ENCODE measurements at places on chromosomes 7 and 10.

- no peak for DNase-seq
These were observed 405.7 kb downstream of the INHBA start for GRCh38 chr7:41297166-41297565.

GRCh38 chr10:5666008-5666840, at the start of gene ASB13:
ASB13 (minus strand) TSS chr10:5666595; CDS start chr10:5666551, 44 bp downstream.
- DNase-seq = no peak

GRCh38 chr10:124123156-124123555, 29.8 kb upstream of the CHST15 start:
- DNase-seq = no peak

GRCh38 chr7:39721345-39721744, 98.0 kb downstream of the RALA start:
- DNase-seq = no peak

GRCh38 chr10:91434041-91434440, 23.9 kb downstream of the HECTD2 start:
- no peak for DNase-seq

DNA sequence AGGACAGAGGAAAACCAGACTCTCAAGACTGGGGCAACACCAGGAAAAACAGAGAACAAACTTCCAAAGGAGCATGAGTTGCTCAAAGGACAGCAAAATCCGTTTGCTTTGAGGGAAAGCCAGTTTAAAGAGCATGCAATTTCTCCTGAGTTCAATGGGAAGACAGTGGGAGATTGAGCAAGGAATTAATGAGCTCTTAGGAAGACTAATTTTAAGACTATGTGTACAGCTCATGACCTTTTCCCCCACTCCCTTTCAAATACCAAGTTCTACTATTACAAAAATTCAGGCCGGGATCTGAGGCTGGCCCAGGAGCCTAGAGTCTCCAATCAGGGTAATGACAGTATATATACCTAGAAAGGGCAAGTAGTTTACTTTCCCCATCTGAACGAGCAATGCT, 79.2 kb downstream of the EPDR1 start:
- DNase-seq = no peak

- DNase-seq = no peak
These were observed 91.0 kb downstream of the CDH23 start for GRCh38 chr10:71487726-71488125.

- DNase-seq = no peak
These were observed 286.5 kb upstream of the LRRTM3 start for GRCh38 chr10:66639371-66639770.

DNA sequence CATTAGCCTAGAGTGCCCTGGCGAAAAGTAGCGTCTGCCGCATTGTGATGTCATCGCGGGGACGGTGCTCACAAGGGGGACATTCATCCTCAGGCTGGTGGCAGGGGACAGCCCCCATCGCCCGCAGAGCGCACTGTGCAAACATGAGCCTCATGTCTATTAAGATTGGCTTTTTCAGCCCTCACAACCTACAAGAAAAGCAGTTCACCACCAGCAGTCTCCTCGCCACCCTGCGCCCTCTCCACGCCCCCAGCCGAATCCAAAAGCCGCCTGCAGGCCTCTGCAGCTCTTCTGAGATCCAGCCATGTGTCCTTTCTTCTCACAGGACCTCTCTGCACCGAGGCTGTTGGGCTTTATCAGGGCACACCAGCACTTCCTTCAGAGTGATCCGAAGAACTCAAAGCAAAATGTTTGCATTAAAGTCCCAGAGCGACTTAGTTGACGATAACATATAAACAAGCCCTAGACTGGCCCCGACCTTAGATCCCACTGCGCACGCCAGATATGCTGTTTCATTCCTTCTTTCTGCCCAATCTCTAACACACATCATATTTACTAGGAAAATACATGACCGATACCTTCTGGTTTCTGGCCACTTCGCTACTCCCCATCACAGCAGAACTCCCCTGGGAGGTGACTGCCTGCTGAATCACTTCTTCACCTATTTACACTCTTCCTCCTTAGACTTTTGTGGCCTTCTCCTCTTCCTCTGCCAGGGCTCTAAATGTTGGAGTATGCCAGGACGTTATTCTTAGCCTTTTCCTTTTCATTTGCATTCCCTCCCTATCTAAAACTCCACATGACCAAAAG, 206.0 kb upstream of the SH2B2 start:
- DNase-seq = no peak

- no peak for DNase-seq
These were observed 228.6 kb upstream of the TMEM72 start for GRCh38 chr10:44682507-44682906.

DNA sequence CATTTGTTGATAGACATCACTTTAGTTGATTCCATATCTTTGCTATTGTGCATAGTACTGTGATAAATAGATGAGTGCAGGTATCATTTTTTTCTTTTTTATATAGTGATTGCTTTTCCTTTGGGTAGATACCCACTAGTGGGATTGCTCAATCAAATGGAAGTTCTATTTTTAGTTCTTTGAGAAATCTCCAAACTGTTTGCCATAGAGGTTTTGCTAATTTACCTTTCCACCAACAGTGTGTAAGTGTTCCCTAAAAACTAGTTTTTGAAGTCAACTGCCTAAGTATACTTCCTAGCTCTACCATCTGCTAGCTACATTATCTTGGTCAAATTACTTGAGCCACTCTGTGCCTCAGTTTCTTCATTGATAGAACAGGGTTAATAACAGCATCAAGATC, 31.5 kb upstream of the RSBN1L start:
- no peak for DNase-seq

GRCh38 chr7:114740095-114740494, 181.8 kb upstream of the MDFIC start:
- no peak for DNase-seq

- no peak for DNase-seq
These were observed 4.8 kb downstream of the SH3PXD2A start for GRCh38 chr10:103850572-103850895.

DNA sequence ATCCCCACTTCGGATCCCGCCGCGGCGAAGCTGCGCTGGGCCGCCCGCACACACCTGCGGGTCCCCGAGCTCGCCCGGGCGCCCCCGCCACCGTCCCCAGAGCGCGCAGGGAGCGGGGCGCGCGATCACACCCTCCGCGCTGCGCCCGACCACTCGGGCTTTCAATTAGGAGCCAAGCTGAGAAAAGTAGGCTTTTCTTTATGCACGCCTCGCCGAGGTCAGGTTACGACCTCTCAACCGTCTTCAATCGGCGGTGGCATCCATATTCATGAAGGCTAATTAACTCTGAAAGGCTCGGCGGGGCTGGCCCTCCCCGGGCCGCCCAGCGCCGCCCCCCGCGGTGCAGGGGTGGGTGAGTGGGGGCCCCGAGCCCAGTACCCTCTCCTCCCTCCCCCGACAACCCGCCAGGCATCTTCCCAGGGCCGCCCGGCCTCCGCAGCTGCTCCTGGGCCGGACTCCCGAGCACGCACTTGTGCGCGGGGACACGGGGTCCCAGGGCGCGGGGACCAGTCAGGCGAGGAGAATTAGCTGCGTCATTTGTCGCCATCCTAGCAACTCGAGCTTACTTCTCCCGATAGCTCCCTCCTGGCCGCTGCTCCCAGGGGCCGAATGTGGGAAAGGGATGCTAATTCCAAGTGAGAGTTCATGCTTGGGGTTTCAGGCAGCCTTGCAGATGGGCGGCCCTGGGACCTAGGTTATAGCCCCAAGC, 155.5 kb upstream of the LYZL2 start:
- no peak for DNase-seq

GRCh38 chr10:45444976-45445898, 71.2 kb downstream of the ALOX5 start:
- DNase-seq = no peak

- DNase-seq = no peak
These were observed 60.8 kb downstream of the OGDH start for GRCh38 chr7:44667190-44667589.

DNA sequence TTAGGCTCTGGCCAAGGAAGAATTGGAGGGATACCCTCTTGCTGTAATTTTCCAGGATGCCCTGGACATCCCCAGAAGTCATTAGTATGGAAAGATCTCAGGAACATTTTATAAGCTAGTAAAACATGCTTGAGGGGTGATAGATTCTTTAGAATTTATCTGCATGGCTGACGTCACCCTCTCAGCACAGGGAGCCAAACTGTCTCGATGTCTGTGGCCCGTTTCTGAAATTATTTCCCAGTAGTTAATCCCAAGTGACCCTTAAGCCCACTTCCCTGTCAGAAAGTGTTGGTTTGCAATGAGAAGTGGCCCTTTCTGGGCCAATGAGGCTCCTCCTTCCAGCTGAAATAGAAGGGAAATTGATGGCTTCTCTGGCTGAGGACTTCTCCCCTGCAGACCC, 184.5 kb upstream of the BMPER start:
- DNase-seq = no peak

DNA sequence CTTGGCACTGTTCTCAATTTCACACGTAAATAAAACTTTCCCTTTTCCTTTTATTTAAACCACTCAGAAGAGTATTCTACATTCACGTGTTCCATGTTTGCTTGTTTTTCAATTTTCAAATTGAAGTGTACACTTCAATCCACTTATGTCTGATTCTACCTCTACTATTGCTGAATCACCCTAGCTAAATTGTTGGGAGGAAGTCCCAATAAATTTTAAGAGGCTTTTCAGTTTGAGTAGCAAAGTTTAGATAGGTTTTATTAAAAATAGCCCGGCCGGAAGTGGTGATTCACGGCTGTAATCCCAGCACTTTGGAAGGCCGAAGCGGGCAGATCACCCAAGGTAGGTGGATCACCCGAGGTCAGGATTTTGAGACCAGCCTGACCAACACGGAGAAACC, 1414.7 kb upstream of the CELF2 start:
- no peak for DNase-seq

DNA sequence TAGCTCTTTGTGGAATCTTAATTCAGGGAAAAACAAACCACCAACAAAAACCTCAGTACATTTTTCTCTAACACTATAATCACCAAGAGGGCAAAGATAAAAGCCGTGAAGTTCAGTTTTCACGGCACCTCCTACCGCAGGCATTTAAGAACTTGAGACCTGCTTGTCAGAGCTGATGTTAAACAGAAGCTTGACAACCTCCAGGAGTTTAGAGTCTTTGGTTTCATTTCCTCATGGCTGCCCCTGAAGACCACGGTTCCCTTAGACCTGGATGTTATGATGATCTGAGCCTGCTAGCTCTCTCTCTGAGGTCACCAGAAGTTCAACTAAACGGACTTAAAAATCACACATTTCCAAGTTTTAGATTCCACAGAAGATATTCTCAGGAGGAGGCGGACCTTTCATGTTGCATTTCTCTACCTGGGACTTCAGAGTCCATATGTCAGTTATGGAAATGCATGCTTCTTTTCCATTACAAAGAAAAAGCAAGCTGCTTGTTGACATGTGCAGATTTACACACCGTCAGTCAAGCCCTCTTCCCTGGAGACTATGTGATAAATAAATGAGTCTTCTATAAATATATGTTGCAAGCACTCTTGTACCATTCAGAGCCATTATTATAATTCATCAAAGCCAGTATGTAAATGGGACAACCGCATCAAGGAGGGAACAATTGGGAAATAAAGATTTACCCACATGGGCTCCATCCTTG, 258.0 kb downstream of the GFRA1 start:
- DNase-seq = no peak

- DNase-seq = no peak
These were observed 15.8 kb upstream of the ACTA2 start for GRCh38 chr10:88968391-88968790.

DNA sequence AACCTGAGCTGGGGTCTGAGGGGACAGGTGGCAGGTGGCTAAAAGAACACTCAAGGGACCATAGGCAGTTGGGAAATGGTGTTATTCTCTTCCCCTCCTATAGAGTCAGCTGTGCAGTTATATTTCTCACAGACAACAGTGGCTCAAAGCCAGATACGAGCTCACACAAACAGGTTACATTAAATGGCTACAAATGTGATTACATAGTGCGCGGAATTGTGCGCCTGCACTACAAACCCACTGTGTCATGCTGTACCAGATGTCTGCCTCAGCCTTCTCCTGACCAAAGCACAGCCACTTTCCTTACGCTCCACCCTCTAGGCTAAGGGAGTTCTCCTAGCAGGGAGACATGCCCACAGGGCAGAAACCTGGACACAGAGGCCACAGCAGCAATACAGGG, 387.2 kb downstream of the CNTNAP2 start:
- DNase-seq = no peak

GRCh38 chr7:106767498-106768323, 97.4 kb upstream of the PIK3CG start:
- DNase-seq = no peak

- no peak for DNase-seq
These were observed 14.9 kb downstream of the SMURF1 start for GRCh38 chr7:99129001-99129400.

- DNase-seq = no peak
These were observed 60.7 kb downstream of the CHCHD3 start for GRCh38 chr7:133021196-133021595.

- DNase-seq = no peak
These were observed 9.9 kb downstream of the LBX1 start for GRCh38 chr10:101219139-101219945.

- DNase-seq = no peak
These were observed 329.3 kb downstream of the CACNA2D1 start for GRCh38 chr7:82114237-82114636.

All from keratinocyte (primary cell).